ENCODE measurements at places on chromosomes 3 and 15.

DNA sequence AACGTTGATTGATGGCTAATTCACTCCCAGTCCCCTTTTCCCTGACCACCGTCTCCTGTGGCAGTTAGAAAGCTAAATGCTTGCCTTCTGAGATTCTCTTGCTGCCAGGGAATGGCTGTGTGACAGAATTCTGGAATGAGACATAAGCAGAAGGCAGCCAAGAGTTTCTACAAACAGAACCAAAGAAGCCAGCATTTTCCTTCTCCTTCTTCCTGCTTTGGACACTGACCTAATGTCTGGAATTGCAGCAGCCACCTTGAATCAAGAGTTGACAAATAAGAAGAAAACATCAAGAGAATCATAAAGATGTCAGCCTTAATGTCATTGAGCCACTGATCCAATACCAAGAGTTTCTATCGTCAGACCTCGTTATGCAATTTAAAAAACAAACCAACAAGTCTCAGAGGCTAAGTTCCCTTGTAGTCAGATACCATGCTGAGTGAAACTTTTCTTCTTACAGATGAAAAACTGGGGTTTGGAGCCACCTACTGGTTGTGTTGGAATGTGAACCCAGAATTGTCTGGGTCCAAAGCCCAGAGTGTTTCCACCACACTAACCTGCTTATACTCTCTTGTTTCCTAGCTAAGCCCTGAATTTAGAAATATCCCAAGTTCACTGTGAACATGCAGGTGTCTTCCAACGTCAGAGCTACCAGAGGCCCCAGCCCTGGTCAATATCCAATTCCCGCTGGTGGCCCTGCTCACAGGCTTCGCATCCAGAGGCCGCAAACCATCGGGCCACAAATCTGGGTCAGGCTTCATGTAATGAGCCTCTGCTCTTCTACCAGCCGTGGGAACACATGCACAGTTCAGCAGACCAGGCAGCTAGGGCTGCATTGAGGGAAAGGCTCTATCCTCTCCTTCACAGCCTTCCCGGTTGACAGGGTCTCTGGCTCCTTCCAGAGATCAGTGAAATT lies 42.5 kb downstream of the MCF2L2 start:
- DNase-seq, result no peak

- DNase-seq, result no peak
These were observed 2.3 kb upstream of the DNAH1 start for GRCh38 chr3:52313774-52314188.

- no peak for DNase-seq
These were observed 429.9 kb downstream of the TBL1XR1 start for GRCh38 chr3:176767385-176767784.

GRCh38 chr3:42010530-42010929 lies 48.6 kb upstream of the ULK4 start:
- DNase-seq, result no peak

GRCh38 chr3:67381667-67382272 lies 272.6 kb downstream of the SUCLG2 start:
- no peak for DNase-seq

- no peak for DNase-seq
These were observed 19.8 kb downstream of the GHRL start for GRCh38 chr3:10272977-10273376.

GRCh38 chr3:126025116-126025729 lies 56.2 kb downstream of the ROPN1B start:
- DNase-seq, result no peak

DNA sequence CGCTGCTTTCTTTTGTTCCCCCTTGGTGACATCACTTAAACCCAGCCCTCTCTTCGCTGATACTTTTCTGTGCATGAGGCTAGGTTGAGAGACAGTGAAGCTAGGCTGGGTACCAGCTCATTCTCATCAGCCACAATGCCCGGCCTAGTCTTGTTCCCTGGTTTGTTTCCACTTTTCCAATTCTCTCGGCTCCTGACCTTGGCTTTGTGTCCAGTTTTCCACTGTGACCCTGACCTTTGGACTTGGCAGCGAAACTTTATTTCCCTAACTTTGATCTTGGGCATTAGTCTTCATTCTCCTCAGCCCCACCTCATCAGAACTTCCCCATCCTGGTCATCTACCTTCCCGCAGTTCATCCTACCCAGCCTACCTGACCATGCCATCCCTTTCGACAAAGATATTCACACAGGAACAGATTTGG lies 908 bp upstream of the ADPGK start:
- DNase-seq, result no peak

DNA sequence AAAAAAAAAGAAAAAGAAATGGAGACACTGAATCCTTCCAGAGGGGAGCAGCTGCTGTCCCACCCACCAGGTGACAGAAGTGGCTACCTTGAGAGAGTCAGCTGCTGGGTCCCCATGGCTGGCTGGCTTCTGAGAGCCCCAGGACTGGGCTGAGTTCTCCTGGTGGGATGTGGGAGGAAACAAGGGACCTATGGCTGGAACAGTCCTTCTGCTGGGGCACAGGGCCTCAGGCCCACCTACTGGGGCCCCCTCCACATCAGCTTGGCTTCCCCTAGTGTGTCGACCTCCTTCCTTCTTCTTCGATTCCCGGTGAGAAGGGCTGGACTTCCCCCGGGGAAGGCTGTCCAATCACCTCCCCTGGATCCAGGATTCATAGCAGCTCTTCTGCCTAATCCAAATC lies 32.3 kb downstream of the PRR20G start:
- DNase-seq, result no peak

- DNase-seq, result no peak
These were observed 178.8 kb downstream of the MEIS2 start for GRCh38 chr15:36921484-36922091.

DNA sequence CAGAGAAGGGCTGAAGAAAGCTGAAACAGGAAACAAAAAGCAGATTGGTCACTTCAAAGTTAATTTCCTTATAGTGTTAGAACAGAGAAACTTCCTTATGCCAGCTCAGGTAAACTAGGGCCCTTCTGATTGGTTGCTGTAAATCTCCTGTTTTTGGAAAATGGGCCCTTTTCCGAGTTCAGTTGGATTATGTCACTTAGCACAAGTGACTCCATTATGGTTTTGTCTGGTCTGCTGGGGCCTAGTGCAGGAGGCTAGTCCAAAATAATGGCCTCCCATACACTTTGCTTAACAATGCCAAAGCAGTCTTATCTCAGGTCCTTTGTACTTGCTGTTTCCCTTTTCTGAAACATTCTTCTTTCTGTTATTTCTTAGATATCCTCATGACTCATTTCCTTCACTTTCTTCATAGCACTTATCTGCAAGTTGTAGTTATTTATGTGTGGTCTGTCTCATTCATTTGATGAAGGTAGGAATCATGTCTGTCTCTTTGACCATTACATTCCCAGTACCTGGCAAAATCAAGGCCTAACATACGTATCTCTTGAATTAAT lies 7.7 kb upstream of the DCP1A start:
- DNase-seq, result no peak

GRCh38 chr15:82540984-82541431 lies 751 bp upstream of the RPS17 start:
- no peak for DNase-seq

GRCh38 chr3:178203165-178203564 lies 333.1 kb upstream of the KCNMB2 start:
- DNase-seq, result no peak

DNA sequence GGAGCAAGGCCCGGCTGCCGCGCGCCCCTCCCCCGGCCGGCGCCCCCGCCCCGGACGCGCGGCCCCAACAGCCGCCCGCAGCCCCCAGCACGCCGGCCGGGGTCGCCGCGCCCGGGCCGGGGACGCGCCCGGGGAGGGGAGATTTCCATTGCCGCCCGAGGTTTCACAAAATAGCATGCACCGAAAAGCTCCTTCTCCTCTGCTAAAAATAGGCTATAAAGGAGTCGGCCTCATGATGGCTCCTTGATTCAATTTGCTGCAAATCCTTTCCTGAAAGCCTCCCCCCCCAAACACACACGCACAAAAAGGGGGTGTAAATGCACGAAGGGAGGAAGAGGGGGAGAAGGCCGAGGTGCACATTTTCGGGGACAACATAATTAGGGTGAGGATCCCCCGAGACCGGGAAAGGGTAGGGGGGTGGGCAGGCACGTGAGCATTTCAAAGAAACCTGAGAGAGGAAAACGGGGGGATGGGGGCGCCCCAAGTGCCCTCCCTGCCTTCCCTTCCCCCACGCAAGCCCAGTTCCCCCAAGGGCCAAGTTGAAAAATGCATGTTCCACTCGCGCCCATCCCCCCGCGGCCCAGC lies 734 bp downstream of the TBL1XR1 start:
- no peak for DNase-seq

DNA sequence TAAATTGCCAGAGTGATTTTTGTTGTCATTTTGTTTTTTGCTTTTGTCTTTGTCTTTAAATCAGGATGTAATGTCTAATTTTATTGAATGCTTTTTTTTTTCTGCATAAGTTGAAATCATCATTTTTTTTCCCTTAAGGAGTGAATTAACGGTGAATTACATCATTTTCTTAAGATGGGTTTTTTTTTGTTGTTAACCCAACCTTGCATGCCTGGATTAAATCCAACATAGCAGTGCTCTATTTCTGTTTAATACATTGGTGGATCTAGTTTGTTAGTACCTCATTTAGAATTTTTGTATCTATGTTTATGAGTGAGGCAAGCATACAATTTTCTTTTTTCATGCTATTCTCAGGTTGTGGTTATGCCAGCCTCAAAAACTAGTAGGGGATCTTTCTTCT lies 186.4 kb upstream of the TMC3 start:
- no peak for DNase-seq

DNA sequence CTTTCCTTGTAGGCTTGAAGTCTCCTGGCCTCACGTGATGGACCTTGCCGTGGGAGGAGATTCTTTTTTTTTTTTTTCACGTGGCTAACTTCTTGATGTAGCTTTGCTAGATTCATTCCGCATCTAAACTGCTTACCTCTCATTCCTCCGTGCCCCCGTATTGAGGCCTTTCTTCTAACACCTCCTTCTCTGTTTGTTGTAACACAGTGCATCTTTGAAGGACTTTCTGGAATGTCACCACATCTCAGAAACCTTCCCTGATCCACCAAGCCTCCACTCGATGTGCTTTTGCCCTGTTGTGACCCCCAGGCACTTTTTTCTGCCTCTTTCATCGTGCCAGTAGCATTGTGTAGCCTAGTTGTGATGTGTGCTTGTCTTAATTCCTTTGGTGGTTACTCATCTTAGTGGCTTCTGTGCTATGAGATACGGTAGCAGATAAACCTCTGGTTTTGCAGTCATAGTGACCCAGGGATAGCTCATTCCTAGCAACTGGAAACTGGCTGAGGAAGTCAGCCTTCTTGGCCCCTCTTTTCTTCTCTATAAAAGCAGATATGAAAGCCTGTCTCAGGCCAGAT lies 1.6 kb upstream of the BNC1 start:
- DNase-seq, result no peak

DNA sequence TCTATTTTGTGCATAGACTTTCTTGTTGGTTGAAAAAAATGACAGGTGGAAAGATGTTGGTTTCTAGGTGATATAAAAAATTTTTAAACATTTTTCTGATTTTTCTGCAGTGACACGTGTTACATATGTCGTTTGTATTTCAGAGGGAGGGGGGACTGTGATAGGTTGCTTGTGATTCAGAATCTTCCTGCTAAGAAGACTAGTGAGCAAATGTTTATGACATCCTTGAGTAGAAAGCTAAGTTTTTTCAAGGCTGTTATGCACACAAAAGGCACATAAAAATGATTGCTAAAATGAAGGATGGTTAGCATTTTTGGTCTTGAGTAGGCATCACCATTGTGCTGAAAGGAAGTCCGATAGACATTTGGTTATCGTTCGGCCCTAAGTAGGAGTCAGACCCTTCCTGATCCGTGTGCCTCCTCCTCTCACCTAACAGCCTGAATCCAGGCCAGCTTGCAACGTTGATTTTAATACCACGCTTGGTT lies 1.5 kb downstream of the ZNF639 start:
- DNase-seq, result no peak

DNA sequence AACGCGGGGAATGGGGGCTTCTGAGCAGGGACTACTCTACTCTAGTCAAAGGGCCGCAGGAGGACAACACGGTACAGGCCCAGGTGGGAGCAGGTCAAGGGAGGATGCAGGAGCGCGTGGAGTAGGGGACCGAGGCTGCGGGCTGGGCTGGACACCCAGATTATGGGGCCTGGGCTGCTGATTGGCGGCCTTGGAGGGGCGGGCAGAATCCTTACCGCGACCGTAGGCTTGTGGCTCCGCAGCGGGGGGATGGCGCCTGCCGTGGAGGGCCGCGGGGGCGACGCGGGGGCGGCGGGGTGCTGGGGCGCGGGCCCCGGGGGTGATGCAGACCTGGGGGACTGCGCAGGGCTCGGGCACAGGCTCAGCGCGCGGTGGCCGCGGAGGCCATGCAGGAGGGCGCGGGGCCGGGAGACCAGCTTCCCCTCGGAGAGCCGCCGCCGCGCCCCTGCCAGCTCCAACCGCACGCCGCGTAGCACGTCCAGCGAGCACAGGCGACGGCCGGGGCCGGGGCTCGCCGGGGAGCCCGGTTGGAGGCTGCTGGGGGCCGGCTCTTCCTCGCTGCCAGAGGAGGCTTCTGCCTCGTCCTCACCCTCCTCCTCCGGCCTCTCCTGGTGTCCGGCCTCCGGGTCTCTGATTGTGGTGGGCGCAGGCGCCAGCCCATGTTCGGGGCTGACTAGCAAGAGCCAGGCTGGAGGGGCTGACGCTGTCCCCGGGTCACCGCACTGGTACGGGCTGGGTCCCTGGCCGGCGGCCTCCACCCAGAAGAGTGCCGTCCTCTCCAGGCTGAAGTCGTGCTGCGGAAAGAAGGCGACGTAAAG lies 12.9 kb downstream of the UBAP1L start:
- no peak for DNase-seq

- DNase-seq, result no peak
These were observed 18.2 kb downstream of the TPM1 start for GRCh38 chr15:63060699-63061098.

DNA sequence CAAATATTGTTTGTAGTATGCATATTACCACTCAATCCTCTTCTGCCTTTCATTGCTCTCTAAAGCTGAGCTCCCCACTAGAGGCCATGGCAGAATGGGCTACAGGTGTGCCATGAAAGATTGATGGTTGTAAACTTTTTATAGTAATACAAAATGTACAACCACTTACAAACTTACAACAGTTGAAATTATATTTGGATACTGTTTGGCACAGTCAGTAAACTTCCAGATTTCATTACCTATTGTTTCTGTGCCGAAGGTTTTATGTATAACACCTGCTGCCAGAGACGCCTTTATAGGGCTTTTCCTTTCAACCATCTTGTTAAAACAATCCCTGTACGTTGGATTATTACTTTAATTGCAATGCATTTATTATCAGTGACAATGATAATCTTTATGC lies 7.0 kb downstream of the ROPN1 start:
- no peak for DNase-seq

DNA sequence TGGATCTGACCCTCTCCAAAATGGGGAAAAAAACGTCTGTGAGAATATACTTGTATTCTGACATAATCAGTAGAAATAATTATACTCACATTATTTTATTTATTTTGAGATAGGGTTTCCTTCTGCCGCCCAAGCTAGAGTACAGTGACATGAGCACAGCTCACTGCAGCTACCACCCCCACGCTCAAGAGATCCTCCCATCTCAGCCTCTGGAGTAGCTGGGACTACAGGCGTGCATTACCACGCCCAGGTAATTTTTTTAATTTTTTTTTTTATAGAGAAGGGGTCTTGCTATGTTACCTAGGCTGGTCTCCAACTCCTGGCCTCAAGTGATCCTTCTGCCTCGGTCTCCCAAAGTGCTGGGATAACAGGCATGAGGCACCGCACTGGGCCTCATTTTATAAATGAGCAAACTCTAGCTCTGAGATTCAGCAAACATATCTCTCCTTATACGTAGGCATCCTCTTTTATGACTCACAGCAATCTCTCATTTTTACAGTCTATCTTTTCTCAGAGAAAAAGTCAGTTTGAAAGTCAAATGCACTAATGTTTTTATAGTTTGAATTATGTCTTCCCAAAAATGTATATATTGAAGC lies 989 bp upstream of the VGLL3 start:
- no peak for DNase-seq

GRCh38 chr3:195916991-195917390 lies 8.6 kb upstream of the TNK2 start:
- DNase-seq, result no peak

Measured in stimulated activated CD8-positive, alpha-beta memory T cell treated with anti-CD3 and anti-CD28 coated beads, Interleukin-4, amount 100 ng/mL, for 24 hours (primary cell).